Activated CD8-positive, alpha-beta T cell treated with anti-CD3 and anti-CD28 coated beads for 36 hours (primary cell): ENCODE measurements at places on chromosomes 11 and 22.
A peak's percentile ranks its signal among the peaks of the same experiment; 100 is the strongest.

DNA sequence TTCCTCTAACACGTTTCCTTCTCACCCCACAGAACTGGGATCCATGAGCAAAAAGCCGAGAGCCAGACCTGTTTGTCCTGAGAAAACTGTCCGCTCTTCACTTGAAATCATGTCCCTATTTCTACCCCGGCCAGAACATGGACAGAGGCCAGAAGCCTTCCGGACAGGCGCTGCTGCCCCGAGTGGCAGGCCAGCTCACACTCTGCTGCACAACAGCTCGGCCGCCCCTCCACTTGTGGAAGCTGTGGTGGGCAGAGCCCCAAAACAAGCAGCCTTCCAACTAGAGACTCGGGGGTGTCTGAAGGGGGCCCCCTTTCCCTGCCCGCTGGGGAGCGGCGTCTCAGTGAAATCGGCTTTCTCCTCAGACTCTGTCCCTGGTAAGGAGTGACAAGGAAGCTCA lies 24.0 kb downstream of the CD5 start:
- no peak for DNase-seq

DNA sequence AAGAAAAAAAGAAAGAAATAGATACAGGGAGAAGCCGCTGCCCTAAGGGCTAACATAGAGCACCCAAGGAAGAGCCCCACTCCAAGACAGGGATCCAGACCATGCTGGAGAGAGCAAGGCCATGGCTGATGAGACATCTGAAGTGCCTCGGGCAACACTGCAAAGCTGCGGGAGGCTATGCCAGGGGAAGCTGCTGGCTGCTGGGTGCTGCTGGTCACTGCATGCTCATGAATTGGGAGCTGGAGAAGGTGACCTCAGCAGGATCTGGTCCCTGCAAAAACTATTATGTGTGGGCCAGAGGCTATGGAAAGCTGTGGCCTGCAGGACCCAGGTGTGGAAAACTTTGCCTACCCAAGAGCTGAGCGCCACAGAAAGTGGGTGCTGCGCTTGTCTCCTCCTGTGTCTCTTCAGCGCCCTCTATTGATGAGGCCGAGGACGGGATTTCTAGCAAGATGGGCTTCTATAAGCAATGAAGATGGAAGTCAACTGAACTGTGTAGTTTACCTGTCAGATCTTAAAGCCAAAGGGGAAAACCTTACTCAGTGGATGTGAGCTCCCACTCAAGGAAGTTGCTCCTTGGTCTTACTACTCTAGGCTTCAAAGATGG lies 17.3 kb upstream of the SLC29A2 start:
- peak; percentile 90 for DNase-seq

DNA sequence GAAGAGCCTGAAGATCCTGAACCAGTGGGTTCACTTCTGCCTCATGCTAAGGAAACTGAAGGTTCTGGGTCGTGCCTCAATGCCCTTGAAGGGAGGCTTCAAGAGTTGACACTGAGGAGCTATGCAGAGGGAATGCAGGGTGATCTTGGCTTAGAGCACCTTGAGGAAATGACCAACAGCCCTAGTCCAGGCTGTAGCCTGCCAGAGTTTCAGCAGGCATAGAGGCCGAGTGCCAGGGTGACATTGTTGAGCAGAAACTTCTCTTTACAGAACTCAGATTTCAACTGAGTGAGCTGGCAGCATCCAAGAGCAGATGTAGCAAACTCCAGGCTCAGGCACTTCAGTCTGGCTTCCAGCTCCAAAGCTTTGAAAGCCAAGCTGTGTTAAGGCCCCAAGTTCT lies 23.1 kb upstream of the CAPRIN1 start:
- DNase-seq: no peak

DNA sequence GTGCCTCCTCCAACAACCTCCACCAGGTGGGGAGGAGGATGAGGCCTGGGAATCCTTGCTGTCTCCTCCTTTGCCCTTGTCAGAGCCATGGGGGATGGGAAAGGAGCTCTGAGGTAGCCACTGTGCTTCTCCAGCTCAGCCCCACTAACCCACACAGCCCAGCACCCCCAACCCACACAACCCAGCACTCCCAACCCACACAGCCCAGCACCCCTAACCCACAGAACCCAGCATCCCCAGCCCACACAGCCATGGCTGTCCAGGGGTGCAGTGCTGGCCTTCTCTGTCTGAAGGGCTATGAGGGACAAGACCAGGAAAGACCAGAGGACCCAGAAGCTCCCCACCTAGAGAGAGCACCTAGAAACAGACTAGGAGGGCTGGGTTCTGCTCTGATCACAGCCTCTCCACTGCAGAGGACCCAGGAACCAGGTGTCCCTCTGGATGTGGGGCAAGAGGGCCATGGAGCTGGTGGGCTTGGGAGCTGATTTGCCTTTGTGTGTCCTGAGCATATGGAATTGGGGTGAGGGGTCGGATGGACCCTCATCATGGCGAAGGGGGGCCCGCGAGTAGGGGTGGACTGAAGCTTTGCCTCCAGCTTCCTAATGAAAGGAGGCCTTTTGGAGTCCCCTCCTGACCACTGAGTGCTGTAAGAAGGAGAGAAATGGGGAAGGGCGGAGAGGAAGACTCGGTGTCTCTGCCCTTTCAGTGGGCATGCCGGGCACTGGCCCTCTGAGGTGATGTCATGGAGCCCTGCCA lies 117.6 kb upstream of the THY1 start:
- no peak for DNase-seq

DNA sequence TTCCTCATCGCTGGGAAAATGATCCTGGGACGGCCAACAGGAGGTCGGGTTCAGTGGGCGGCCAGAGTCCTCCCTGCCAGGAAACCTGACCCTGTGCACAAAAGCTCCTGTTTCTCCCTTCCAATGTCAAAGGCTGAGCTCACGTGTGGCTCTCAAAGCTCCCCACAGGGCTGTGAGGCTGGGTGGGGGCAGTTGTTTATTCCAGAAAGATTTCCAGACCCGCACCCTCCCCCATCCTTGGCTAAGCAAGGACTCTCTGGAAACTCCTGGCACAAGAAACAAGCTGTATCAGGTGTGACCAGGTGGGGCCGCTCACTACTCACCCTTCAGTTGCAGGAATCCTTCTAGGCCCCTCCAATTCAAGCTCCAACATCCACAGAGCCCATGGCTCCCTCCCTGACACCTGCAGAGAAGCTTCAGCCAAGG lies 131.9 kb downstream of the SHANK2 start:
- peak; percentile 9 for DNase-seq

DNA sequence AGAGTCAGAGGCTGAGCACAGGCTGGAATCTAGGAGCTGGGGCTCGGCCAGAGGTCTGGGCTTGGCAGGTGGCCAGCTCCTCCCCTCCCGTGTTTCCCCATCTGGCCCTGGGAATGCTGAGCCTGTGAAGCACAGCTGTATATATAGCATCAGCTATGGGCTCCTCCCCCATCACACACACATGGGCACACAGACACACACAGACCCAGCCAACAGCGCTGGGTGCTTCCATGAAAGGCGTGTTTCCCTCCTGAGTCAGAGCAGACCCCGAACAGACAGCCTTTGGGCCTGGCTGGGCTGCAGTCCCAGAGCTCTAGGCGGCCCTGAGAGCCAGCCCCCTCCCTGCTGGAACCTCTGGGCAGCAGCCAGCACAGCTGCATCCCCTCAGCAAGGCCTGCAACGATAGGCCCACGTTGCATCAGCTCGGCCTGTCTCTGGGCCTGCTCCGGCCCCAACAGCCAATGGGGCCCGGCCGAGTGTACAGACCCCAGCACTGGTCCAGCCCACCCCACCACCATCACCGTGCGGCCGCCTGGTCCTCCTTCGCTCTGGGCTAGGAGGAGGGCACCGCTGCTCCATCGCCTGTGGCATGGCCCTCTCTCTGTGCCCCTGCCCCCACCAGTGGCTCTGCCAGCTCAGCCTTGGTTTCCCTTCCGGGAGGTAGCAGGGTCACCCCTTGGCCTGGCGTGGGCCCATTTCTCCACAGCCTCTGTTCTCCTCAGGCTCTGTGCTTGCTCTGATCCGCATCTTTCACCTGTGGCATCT lies 7.6 kb upstream of the SERPINH1 start:
- no peak for DNase-seq

DNA sequence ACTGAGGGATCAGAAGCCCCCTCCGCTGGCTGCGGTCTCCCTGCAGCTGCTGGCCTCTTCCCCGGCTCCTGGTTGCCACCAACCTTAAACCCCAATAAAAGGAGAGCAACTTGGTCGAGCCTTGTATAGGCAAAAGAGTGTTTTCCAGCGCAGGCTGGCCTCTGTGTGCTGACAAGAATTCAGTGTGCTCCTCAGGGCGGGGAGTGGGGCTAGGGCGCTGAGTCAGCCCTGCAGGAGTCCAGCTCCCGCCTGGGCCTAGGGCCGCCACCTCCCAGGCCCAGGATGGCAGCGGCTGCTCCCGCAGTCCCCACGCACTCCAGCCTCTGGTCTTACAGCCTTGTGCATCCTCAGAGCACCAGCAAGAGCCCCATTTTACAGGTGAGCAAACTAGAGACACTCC lies at the start of gene SHISAL1:
Gene SHISAL1 (minus strand): TSS at position 186 of the 400 bp plus-strand sequence. CDS start 12,006 bp downstream, outside the sequence.
- no peak for DNase-seq

- DNase-seq: no peak
Measured at GRCh38 chr22:39181778-39182177, 29.3 kb upstream of the CBX7 start.

- no peak for DNase-seq
Measured at GRCh38 chr11:62999649-63000048, 14.9 kb upstream of the SLC22A6 start.

GRCh38 chr11:134155946-134156865 lies 67.6 kb downstream of the NCAPD3 start:
- DNase-seq: no peak

DNA sequence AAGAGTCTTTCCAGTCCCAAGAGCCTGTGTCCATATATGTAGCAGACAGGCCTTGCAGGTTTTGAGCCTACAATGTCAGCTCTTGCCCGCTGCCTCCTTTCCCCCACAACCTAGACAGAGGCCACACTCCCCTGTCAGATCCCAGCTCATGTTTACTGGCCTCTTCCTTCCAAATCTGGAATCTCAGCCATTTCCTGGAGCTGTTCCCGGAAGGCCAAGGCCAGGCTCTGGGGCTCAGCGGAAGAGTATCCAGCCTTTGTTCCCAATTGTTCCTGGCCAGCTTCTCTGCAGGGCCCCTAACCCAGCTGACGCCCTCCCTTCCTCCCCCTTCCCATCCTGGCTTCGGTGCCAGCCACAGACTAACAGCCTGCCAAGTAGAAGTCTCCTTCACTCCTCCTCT lies 1.0 kb upstream of the ROBO4 start:
- no peak for DNase-seq

GRCh38 chr22:40033586-40034380 lies 39.0 kb downstream of the FAM83F start:
- no peak for DNase-seq

- no peak for DNase-seq
Measured at GRCh38 chr22:33831207-33831606, 89.1 kb downstream of the LARGE1 start.

GRCh38 chr11:37721485-37721884 lies 1123.4 kb upstream of the RAG2 start:
- no peak for DNase-seq

DNA sequence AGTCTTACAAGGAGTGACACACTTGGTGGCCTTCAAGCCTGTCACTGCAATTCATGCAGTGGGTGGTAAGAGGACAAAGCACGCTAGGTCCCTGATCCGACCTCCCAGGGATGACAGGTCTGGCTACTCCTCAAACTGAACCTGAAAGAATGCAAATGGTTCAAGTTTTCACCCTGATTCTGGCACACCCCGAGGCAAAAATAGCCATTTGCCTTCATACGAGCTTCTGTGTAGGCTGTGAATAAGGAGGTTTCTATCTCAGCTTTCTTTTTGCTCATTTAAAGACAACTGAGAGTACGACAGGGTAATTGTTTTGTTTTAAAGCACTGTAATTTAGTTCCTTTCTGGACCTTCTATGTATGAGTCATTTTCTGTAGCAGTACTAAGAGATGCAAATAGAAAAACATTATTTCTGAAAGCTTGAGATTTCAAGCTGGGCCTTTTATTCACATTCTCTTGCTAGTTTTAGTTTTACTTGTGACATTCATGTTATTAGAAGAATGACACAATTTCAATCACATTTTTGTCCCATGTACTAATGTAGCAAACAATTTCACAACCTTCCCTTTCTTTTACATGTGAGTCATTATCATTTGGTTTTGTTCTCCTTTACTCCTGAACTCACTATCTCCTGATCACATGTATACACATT lies 56.6 kb upstream of the FDX1 start:
- no peak for DNase-seq

GRCh38 chr11:115475564-115475963 lies 28.7 kb downstream of the CADM1 start:
- DNase-seq: no peak

DNA sequence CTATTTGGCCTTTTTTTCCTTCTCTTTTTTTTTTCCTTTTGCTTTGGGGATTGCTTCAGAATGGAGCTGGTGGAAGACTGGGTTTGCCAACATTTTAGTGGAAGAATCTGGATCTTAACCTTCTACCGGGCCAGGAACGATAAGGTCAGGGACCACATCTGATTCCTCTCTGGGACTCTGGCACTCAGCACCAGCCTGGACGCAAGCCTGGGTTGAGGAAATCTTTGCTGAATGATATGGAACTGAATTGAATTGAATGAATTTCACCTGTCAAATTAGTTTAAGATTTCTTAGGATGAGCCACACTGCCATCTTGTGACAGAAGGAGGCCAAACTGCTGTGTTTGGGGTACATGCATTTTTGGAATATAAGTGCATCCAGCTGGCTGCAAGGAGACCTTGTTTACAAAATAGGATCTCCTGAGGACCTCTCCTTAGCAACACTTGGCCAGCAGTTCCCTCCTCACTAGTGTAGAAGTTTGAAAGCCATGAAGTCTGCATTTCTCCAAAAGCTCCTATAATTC lies 30.4 kb downstream of the TPBGL start:
- peak; percentile 37 for DNase-seq

GRCh38 chr22:49488943-49489342 lies 338.7 kb downstream of the BRD1 start:
- no peak for DNase-seq

GRCh38 chr11:12175694-12176241 lies 65.4 kb downstream of the MICAL2 start:
- DNase-seq: peak; percentile 59

GRCh38 chr11:130478204-130478701 lies 29.8 kb downstream of the ADAMTS15 start:
- no peak for DNase-seq
